ENCODE measurements at places on chromosomes 1 and 21.

GRCh38 chr1:41683681-41684500 is 199.4 kb upstream of the EDN2 start:
- no peak for DNase-seq

DNA sequence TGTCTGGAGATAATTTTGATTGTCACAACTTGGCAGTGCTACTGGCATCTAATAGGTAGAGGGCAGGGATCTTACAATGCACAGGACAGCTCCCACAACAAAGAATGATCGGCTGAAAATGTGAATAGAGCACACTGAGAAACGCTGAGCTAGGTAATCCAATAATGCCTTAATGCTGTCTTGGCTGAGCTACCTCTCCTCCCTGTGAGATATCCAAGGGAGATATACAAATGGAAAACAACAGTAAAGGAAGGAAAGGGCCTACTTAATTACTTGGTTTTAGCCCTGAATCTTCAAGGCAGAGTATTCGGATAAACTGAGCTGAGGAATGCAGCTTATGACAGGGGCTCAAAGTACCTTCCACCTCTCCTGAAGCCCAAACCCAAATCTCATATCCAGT is 2.9 kb downstream of the DNASE2B start:
- DNase-seq, result no peak

GRCh38 chr1:63731117-63732043 is 42.4 kb upstream of the ROR1 start:
- peak; percentile 5 for DNase-seq

DNA sequence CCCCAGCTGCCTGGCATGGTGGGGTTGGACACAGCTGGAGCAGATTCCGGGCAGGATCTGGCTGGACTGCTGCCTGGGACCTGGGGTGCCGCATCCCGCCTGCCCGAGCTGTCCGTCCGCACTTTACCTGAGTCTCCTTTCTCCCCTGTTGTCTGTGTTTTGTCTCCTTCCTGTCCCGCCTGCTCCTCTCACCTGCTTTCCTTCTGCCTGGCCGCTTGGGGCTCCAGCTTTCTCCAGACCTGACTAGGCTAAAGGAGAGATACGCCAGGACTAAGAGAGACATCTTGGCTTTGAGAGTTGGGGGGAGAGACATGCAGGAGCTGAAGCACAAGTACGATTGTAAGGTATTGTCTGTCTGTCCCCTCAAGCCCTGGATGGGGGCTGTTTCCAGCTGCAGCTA is 73.3 kb downstream of the ARHGEF10L start:
- no peak for DNase-seq

GRCh38 chr1:239322369-239322768 is 64.0 kb upstream of the CHRM3 start:
- no peak for DNase-seq

DNA sequence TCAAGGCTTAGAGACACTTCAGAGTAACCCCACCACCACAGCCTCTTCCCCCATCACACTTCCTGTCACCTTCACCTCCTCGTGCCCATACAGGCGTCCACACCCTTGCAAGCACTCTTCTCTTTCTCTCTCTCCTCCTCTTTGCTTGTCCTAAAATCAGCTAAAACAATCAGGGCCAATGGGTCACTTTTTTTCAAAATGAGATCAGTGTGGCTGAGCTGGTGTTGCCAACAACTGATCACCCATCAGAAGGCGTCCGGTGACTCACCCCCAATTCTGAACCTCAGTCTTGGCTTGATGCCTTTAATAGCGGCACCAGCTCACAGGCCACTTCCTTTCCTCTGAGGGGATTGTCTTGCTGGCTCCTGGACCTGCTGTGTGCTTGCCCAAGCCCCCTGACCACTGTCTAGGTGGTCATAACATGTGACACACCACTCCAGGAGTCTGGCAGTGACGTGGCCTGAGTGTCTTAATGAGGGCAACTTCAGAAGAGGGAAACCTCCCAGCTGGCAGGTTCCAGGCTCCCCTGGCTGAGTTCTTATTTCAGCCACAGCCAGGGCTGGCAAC is 1.6 kb downstream of the DRAXIN start:
- DNase-seq, result no peak

DNA sequence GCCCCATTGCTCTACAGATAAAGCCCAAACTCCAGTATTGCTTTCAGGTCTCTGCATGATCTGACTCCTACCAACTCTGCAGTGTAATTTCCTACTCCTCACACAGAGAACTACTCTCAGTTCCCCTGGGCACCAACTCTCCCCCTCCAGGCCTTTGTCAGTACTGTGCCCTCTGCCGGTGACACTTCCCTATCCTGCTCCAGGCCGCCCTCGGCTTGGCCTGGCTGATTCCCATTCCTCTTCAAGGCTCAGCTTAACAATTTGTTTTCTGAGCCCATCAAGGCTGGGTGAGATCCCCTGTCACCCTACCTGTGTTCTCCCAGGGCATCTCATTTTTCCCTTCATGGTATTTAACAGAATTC is 2.6 kb downstream of the SLAMF8 start:
- DNase-seq, result peak; percentile 18

- DNase-seq, result no peak
These were observed 16.7 kb downstream of the ABCA4 start for GRCh38 chr1:94104127-94104684.

GRCh38 chr1:226882631-226883409 is 12.4 kb downstream of the PSEN2 start:
- DNase-seq, result no peak

- no peak for DNase-seq
These were observed 26.9 kb upstream of the BACE2 start for GRCh38 chr21:41141031-41141457.

- peak; percentile 47 for DNase-seq
These were observed 177.7 kb upstream of the EDN2 start for GRCh38 chr1:41662061-41662764.

DNA sequence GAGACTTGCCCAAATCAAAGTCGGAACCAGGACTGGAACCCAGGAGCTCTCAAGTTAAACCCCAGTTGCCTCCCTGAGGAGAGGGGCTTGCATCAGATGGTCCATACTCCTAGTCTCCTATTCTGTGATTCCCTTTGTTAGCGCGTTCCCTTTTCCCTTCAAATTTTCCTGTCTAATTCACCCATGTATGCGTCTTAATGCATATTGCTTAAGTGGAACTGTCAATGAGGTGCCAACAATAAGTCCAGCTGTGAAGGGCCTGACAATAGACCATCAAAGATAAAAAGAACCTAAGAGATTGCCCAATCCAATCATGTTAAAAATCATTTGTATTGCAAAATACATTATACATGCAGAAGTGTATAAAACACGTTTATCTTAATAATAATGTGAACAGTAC is 634 bp upstream of the SPATA6 start:
- DNase-seq, result no peak

DNA sequence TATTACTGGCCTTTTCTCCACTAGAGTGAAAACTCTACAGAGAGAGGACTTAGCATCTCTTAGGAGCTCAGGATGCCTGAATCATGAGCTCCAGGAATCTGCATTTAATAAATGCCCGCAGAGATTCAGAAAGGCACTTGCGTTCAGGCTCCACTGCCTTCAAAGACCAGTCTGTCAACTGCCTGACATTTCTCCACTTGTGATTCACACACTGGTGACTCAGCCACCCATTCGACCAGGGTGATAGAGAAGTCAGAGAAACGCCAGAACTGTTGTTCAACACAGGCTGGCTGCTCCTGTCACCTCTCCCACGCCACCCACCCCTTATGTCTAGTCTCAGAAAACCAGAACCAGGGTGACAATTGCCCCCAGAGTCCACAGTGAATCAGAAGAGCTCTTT is 26.9 kb upstream of the LBR start:
- no peak for DNase-seq

GRCh38 chr21:23694390-23694789 is 1912.9 kb downstream of the MRPL39 start:
- no peak for DNase-seq

DNA sequence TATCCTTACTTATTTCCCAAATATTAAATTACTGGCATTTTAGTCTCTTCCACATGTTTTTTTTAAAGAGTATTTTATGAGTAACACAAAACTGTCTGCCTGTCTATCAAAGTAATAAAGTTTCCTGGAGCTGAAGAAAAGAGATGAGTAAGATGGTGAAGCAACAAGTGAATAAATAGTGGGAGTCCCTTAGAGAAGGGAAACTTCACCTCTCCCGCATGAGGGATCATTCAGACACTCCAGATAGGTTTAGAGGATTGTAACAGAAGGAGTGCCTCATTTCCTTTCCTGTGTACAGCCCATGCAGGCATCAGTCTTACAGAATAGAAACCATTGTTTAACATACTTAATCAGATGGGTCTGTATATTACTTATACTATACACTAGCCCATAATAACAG is 205.7 kb downstream of the USP25 start:
- no peak for DNase-seq

DNA sequence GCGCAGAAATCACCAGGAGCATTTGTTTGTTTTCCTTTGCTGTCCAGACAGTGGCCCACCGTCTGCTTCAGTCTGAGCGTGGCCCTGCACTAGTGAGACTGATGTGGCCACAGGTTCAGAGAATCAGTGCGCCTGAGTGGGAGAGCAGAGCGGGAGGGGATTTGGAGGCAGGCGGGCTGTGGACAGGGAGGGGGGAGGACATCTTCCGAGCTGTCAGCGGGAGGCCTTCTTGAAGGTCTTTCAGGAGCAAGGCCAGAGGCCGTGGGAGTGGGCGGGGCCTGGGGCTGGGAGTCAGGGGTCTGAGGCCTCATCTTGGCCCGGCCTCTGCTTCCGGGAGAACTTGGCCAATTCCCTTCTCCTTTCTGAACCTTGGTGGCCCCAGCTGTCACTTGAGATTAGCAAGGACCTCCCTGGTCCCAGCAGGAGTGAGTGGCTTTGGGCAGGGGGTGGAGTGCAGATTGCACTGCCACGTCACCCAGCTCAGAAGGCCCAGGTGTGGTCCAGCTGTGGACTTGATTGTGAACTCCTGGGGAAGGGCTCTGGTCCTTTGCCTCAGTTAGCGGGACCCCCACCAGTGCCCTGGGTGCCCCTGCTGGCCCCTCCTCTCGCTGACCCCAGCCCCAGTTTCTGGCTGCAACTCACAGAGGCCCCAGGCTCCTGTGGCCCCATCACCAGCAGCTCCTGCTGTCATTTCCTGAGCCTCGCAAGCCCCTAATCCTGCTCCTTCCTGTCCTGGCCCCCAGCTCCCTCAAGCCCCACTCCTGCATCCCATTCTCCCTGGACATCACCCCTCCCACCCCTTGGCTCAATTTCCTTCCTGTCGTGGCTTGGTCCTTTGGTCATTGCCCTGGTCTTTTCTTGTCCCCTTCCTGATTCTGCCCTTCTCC is 8.4 kb downstream of the TNFRSF1B start:
- no peak for DNase-seq

- DNase-seq, result no peak
These were observed 676.1 kb downstream of the PTPRU start for GRCh38 chr1:29912425-29912824.

DNA sequence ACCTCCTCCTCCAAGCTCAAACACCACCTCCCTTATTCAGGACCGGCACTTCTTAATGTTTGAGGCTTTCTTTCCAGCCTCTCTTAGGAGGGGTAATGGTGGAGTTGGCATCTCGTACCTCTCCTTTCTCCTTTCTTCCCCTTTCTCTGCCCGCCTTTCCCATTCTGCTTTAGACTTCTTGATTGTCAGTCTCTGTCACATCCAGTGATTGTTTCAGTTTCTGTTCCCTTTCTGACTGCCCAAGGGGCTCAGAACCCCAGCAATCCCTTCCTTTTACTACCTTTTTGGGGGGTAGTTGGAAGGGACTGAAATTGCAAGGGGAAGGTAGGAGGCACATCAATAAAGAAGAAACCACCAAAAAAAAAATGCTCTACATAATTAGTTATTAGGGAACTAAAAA is 5.6 kb downstream of the ELK4 start:
- DNase-seq, result no peak

All from putamen (tissue), 1 donor.